Stimulated activated CD4-positive, alpha-beta T cell treated with anti-CD3 and anti-CD28 coated beads, TNF-alpha, amount 100 ng/mL, for 4 hours (primary cell): ENCODE measurements at places on chromosomes 6 and 20.

- DNase-seq: no peak
Measured at GRCh38 chr6:137087902-137088301, 43.1 kb upstream of the IL20RA start.

DNA sequence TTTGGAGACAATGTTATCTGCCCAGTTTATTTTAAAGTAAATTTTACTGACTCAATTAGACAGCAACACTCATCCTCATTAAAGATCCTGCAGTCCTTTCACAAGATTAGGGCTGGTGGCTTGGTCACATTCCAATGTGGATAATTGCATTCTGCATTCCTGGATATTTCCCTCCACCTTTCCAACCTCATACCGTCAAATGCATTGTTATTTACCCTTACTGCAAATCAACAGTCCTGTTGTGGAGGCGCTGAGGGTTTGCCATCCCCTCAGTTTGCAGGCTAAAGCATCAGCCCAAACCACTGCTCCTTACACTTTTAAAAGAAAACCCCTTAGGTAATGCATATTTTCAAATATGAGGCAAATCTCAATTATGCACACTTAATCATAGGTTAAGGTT, 5.4 kb downstream of the CITED2 start:
- DNase-seq: no peak

- DNase-seq: no peak
Measured at GRCh38 chr20:53337390-53338101, 256.1 kb downstream of the ZNF217 start.

DNA sequence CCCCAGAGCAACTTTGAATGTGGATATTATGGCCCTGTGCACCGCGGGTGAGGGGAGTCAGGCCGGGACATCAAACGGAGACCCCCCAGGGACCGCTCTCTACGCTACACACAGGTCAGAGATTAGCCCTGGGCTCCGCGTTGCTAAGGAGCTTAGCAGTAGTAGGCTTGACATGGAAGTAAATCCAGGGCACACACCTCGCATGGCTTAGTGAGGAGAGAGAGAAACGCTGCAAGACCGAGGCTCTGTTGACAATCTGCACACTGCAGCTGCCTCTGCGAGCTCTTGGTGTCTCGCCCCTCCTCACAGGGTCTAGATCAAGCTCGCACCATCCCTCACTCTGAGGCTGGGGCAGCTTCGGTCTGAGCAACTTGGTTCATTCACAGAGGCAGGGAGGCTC, 116.1 kb upstream of the CDH4 start:
- DNase-seq: no peak

DNA sequence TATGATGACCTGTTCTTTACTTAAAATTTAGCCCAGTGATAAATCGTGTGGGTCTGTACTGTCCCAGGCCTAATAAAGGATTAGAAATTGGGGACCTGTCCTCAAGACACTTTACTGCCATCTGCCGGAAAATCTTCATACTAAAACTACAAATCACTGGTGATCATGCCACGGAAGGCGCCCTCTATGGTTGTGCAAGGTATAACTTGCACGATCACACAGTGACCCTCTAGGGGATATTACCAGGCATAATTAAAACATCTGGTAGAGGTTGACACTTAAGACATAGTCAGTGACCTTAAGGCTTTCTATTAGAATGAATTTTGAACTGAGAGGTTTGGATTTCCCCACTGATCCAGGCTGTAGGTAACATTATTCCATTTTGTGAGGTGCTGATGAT, 172.6 kb downstream of the BMP2 start:
- no peak for DNase-seq

DNA sequence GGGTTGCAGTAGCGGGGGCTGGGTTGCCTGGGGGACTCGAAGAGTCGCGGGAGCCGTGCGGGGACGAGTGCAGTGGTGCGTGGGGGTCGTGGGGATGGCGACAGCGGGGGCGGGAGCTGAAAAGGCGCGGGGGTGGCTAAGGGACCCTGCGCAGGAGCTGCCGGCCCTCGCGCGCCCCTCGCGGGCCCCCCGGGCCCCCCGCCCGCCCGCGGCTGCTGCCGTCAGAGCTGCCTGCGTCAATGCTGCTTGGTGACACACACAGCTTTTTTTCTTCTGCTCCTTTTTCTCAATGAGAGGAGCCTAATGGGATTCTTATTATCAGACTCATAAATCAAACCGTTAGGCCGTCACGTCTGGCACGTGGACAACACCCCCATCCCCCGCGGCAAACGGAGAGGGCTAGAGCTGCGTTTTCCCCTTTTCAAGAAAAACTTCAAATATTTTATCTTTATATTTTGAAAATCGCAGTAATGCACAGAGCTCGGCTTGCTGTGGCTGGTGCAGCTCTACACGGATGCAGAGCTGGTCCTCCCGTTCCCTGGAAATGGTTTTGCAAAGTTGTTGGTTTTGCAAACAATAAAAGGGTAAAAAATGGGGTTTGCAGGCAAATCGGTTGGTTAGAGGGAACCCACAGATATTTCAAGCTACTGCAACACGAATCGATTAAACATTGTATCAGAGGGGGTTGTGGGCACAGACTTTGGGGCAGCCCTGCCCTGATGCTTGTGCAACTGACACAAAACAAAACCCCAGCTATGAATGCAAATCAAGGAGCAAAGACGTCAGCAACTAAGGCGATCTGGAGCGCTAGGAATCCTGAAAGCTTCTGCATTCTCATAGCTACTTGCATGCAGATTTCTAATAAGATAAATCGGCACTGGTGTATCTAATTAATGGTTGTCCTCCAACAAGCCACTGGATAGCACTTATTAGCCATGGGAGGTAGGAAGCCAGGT, 161.4 kb downstream of the TBXT start:
- DNase-seq: no peak

DNA sequence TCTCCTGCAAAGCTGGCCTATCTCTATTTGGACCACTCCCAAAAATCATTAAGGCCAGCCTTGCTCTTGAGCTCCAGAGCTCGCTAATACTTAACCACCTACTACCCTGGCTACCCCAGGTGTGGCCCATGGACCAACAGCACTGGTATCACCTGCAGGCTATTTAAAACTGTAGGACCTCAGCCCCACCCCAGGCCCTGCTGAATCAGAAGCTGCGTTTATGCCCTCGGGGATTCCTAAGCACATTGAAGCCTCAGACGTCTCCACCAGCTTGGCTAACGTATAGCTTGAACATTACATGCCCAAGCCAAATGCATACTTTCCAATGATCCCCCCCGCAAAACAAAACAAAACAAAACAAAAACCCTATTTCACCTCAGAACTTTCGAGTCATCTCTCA, 19.7 kb upstream of the SPAG4 start:
- no peak for DNase-seq

GRCh38 chr6:14638906-14639761, 521.6 kb downstream of the CD83 start:
- no peak for DNase-seq

- DNase-seq: no peak
Measured at GRCh38 chr6:35454391-35455110, 2.4 kb downstream of the FANCE start.

- no peak for DNase-seq
Measured at GRCh38 chr20:5923493-5923892, 26.8 kb downstream of the TRMT6 start.

DNA sequence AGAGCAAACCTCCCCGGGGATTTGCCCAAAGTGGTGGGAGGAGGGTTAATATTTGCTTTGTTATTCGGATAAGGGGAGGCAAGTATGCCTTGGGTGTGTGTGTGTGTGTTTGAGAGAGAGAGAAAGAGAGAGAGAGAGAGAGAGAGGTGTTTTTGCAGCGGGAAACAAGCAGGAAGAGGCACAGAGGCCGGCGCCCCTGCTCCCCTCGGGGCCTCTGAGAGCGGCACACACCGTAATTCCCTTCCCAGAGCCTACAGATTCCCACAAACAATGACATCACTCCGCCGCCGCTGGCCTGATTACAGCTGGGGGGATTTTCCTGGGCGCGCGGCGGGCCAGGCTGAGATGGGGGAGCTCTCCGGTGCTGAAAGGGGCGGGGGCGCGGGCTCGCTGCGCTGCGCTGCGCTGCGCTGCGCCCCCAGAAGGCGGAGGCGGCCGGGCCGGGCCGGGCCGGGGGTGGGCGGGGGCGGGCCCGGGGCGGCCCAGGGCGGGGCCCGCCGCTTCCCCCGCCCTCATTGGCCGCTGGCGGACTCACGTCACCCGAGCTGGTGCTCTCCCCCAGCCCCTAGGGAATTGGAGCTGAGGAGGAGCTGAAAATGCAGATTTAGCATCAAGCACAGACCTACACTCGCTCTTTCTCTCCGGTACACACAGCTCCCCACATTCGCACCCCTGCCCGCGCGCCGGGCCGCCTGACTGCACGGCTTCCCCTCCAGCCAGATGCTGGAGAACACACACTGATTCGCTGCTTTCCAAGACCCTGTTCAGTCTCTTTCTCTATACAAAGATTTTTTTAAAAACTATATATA, at the start of gene PCSK2:
Gene PCSK2 (plus strand): TSS at position 631 of the 809 bp plus-strand sequence. CDS start 266 bp downstream, outside the sequence.
- DNase-seq: no peak

GRCh38 chr6:44284121-44284520, 13.9 kb downstream of the TMEM151B start:
- no peak for DNase-seq

DNA sequence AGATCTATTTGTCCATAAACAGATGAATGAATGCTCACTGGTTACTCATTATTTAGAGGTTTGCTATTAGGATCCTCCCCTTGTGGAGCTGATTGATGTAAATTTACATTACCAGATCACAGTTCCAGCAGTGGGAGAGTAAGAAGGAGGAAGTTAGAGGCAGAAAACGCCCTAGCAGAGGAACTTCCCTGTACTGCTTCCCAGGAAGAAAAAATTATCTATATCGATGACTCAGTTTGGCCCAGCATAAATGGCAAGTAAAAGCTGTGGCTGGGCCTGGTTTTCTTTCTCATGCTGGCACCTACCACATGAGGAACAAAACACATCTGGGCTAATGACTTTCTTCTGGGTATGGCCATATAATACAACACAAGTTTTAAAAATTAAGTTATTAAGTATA, 35.7 kb downstream of the DNAAF9 start:
- DNase-seq: no peak

DNA sequence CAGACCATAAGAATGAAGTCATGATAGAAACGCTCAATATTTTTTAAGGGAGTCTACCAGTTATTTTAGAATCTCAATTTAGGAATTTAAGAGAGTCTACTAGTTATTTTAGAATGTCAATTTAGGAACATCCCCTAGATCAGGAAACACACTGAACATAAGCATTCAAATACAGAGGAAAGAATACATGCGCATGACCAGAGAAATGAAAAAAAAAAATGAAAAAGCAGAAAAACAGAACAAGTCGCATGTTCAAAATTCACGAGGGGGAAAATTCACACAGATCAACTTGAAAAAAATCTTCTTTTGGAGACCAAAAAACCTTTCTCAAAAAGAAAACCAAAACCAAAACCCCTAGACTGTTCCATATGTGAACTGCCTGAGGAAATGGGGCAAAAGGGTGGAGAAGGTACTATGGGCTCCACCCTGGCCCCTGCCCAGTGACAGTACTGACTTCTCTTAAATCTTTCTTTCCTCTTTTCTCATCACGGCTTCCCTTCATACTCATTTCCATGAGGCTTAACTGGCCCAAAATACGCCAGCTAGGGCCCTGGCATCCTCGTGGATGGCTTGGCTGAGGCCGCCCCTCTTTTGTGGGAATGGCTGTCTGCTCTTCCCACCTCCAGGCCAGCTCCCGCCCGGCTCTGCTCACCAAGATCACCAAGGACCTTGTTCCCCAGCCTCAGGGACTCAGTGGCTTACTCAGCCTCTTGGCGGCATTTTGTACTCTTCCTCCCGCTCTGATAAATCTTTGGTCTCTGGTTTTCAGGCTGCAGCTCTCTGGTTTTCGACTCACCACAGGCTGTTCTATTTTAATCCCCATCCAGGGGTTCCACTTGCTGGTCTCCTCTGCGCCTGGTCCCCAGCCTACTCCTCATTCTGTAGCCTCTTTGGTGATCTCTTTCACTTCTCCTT, 11.2 kb downstream of the ZBTB2 start:
- no peak for DNase-seq

DNA sequence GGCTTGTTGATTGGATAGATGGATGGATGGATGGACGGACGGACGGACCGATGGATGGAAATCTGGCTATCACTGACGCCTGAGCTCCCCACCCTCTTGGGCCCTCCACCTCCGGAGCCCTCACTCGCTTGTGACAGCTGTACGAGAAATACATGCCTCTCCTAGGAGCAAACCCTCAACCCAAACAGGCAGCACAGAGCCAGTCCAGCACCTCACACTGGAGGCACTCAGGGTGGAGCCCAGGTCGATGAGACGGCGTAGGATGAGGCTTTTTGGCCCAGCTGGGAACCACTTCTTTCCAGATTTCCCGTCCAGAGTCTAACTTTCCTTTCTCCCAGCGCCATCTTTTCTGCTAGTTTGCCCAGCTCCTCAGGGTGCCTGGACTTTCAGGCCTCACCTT, 2.7 kb upstream of the LY6G5C start:
- no peak for DNase-seq

- no peak for DNase-seq
Measured at GRCh38 chr6:36267731-36268477, 2.0 kb upstream of the PNPLA1 start.

DNA sequence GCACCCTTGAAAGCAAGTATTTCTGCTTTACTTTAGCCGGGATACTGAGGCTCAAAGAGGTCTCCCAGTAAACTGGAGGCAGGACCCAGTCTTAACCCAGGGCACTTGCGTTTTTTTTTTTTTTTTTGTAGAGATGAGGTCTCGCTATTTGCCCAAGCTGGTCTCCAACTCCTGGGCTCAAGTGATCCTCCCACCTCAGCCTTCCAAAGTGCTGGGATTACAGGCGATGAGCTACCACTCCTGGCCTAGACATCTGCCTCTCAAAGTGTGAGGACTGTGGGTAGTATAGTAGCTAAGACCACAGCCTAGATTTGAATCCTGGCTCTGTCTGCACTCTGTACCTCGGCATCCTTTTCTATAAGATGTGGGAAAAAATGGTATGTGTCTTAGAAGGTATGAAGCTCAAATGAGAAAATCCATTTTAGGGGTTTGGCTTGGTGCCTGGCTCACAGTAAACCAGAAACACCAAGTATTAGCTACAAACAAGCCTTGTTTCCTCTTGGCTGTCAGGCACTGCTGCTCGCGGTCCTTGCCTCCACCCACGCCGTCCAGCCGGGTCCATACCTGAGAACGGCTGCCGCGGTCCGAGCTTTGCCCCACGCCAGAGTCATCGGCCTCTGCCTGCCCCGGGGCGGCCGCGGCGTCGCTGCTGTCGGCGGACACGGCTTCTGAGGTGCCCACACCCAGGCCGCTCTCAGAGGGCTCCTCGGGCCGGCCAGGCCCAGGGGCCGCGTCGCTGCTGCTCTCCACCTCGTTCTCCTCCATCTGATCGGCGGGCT, 1.2 kb downstream of the ZNF335 start:
- no peak for DNase-seq

DNA sequence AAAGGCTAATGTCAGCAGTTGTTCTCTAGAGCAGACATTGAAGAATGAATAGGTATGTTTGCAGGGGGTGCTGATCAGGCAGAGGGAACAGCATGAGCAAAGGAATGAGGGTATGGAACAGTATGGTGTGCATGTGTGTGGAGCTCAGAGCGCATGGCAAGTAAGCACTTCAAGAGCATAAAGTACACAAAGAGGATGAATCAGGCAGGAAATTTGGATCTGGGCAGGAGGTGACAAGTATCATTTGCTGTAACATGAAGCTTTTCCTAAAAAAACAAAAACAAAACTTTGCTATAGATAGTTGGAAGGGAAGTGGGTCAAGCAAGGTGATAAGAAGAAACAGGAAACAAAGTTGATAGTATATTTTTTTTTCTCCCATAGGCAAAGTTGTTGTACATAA, 746.8 kb downstream of the HDGFL1 start:
- no peak for DNase-seq
